Stimulated activated CD8-positive, alpha-beta memory T cell treated with anti-CD3 and anti-CD28 coated beads, Interleukin-7, amount 100 ng/mL, for 24 hours (primary cell): ENCODE measurements at places on chromosomes 2 and 18.

- no peak for DNase-seq
Observed at GRCh38 chr2:221641181-221641871, 69.2 kb upstream of the EPHA4 start.

GRCh38 chr2:120448436-120448835 lies 102.5 kb downstream of the INHBB start:
- DNase-seq: no peak

DNA sequence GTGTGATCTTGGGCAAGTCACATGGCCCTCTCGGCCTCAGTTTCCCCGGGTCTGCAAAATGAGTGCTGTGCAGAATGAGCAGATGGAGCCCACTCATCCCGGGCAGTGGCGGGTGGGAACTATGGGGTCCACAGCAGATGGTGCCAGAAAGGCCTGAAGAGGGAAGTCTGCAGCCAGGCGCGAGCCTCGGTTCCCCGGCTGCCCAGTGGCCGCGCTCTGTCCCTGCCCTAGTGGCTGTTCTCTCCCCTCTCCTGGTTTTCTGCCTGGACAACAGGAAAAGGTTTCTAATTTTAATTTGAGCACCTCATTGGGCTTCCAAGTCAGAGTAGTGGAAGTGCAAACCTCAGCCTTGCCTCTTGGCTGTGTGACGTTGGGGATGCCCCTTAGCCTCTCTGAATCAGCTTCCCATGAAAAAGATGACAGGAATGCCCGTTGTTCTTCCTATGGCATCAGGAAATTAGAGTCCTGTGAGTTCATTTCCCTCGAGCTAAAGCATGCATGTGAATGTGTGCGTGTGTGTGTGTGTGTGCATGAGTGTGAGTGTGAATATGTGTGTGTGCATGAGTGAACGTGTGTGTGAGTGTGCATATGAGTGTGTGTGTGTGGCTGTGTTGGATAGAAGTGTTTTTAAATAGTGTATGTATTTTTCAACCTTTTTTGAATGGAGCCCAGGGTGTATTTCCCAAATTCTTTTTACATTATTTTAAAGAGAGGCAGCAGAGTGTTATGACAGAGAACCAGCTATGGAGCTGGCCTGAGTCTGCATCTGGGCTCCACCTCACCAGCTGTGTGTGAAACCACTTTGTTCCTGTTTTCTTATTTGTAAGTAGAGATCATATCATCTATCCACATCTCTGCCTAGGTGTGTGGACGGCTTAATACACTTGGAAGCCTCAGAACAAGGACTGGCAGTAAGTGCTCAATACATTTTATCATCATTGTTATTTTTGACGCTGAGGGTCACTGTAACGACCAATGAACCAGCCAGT lies 41.3 kb downstream of the RRM2 start:
- DNase-seq: no peak

- DNase-seq: no peak
Observed at GRCh38 chr2:181146171-181146570, 165.8 kb downstream of the UBE2E3 start.

DNA sequence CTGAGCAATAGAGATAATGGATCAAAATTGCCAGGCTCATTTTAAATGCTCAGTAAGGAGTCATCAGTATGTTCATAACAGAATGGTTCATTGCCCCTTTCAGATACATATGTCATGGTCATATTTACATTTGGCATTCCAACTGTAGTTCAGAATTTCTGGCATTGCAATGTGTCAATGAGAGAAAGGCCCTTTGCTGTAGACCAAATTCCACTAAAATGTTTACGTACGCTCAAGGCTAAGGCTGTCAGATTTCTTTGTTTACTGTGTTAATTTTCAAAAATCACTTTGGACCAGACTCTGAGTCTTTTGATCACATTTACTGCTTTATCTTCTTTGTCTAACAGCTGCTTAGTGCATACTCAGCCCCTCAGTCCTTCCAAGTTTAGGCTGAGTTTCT lies 213.5 kb downstream of the PIK3C3 start:
- no peak for DNase-seq

- DNase-seq: no peak
Observed at GRCh38 chr2:31535768-31536167, 45.0 kb downstream of the SRD5A2 start.

DNA sequence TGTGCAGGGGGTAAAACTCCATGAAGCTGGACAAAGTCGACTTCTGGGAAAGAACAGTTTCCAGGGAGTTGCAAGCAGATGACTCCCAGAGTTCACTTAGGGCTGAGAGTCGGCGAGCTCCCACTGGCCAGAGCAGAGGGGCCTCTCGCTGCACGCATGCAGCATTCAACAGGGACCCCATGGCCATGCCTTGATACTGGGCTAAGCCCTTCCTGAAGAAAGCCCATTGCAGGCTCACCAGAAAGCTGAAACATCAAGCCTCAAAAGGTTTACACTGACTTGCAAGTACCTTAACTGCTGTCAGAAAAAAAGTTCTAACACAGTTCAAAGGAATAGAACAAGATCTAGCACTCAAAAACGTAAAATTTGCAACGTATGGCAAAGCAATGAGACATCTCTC lies 56.4 kb downstream of the NDUFA10 start:
- DNase-seq: no peak

DNA sequence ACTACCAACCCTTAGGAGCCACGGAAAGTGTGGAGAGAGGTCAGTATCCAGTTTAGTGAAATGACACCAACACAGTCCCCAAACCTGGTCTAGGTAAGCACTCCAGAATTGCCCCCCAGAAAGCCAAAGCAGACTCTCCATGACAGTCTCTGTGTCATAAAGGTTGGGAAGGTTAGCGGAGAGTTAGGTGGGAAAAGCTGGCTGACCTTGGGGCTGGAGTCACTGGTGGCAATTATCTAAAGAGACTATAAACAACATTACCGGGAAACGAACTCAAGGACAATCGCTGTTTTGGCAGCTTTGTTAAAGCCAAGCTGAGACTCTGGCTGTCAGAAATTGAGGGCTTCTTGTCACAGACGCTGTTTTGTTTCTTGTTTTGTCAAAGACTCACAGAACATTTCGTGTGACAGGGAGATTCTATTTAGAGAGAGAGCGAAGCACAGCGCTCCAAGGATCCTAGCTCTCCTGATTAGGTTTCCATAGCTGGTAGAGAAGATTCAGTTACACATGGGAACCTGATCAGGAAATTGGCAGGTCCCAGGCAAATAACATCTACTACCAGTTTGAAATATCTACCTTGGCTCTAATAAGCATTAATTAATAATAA lies 111.3 kb downstream of the LNPK start:
- DNase-seq: no peak

- no peak for DNase-seq
Observed at GRCh38 chr2:219457784-219458369, 23.2 kb downstream of the SPEG start.

- DNase-seq: no peak
Observed at GRCh38 chr18:8142131-8142711, 467.0 kb upstream of the RAB12 start.

- DNase-seq: no peak
Observed at GRCh38 chr2:236536727-236537398, 32.8 kb upstream of the ACKR3 start.

DNA sequence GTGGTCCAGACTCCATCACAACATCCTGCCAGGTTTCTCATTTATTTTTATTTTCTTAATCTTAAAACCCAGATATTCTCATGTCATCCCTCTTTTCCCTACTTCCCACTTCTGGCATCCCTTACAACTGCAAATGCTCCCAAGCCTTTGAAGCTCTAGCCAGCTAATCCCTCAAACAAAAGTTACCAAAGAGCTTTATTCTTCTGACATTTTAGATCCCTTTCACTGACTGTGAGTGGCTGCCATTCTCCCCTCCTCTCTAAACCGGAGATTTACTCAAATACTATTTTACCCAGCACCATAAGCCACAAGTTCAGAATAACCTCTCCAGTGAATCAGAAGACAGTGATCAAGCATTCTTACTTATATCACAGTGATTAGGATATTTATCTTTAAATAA lies 569.0 kb upstream of the SYT4 start:
- no peak for DNase-seq

DNA sequence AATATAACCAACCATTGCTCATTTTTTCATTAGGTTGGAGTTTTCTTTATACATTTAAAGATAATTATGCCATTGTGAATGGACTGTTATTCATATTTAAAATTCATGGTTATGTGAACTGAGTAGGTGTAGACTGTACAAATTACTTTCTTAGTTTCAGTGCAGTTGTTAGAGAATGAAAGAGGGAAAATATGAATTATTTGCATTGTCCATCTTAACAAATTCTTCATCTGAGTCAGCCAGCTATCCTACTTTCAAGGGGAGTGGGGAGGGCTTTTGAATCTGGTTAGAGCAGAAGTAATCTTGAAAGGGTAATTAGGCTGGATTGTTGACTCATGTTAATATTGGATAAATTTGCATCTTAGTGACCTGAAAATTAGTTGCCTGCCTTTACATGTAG lies 212.0 kb downstream of the MCFD2 start:
- DNase-seq: no peak

- no peak for DNase-seq
Observed at GRCh38 chr2:128734521-128735295, 416.0 kb upstream of the HS6ST1 start.

DNA sequence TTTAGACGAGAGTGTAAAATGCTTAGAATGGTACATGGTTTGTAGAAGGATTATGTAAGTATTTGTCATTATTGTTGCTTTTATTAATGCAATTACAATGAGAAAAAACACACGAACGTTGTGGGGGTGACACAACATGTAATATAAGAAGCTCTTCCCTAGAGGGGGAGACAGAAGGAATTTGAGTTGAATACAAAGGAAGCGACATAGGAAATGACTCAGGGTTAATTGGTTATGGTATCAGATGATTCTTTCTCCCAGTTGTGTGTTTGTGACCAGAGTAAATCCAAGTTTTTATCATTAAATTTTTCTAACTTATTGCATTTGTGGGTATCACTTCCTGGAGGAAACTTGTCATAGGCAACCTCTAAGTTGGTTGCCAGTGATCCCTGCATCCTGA lies 625.6 kb upstream of the CDH2 start:
- no peak for DNase-seq

GRCh38 chr2:217989221-217989948 lies 13.4 kb downstream of the TNS1 start:
- no peak for DNase-seq

DNA sequence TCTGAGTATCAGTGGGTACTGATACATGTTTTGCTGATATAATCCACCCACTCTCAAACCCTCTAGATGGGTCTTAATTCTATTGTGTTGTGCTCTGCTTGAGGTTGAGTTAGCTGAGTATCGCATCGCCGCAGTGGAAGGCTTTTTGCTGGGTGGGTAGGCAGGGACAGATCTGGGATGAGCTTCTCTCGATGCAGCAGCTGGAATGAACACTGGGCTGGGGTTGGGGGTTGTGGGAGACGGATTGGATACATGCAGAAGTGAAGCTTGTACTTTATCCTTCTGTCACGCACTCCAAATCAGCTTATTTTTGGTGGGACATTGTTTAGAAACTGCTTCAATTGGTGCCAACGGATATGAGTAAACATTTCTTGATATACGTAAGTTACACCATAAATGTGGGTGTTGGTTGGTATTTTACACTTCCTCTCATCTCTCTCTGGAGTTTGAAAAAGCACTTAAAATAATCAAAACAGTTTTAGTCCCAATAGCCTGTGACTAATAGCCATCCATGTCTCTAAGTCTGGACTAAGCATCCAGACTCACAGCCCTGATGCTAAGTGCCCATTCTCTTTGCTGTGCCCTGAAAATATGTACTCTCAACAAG lies 107.1 kb downstream of the POLE4 start:
- DNase-seq: no peak

GRCh38 chr2:20972110-20972509 lies 71.8 kb downstream of the APOB start:
- no peak for DNase-seq

DNA sequence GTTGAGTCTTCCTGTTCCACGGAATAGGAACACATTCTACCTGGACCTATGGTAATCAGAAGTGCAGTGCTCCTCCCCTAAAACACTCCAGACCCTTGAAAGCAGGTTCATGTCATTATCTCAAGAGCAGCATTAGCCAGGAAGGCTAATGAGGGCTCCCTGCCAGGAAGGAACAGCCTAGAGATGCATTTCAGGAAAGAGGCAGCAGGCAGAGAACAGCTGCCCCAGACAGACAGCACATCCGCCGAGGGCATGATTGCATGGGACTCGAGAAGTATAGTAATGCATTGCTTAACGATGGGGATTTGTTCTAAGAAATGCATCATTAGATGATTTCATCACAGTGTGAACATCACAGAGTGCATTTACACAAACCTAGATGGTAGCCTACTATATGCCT lies 171.5 kb downstream of the ALK start:
- no peak for DNase-seq

DNA sequence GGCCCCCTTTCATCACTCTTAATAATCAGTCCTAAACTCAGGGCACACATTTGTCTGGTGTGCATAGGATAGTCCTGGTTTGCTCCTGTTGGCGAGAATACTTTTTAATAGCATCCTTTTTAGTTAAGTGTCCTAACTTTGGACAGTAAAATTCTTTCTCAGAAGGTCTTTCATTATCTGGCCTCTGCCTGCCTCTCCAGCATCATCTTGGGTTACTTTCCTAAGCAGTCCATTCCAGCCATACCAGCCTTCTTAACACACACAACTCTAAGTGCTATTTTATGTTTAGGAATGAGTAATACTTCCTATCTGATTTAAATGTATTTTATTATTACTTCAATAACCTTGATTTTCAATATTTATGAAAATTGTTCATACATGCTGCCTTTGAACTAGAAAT lies 151.0 kb downstream of the ACOXL start:
- DNase-seq: no peak

GRCh38 chr2:16251511-16252225 lies 311.3 kb downstream of the MYCN start:
- no peak for DNase-seq

GRCh38 chr2:150296770-150297546 lies 190.5 kb downstream of the RND3 start:
- no peak for DNase-seq
